G401 (cell line): ENCODE measurements at places on chromosomes 6 and 20.

DNA sequence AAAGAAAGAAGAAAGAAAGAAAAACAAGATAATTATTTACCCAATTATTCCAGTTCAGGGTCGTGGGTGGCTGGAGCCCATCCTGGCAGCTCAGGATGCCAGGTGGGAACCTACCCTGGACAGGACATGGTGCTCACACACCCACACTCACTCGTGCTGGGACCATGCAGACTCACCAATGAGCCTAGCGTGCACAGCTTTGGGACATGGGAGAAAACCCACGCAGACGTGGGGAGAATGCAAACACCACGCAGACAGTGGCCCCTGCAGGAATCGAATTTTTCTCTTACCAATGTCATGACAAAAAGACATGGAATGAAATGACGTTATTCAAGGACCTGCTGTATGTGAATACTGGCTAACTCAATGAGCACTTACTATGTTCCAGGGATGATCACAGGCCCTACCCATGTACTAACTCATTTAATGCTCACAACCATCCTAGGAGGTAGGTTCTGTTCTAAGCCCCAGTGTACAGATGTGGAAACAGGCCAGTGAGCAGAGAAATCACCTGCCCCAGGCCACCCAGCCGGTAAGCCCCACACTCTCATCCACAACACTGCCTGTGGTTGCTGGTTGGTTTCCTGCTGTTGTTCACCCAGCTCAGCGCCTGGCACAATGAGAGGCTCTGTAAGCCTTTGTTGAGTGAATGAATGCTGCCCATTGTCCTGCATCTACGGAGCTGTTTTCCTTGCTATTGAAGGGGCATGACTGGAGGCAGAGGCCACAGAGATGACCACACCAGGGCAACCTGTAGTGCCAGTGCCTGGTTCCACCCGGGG, 6.8 kb upstream of the PI16 start:
- DNase-seq = no peak

- DNase-seq = no peak
Measured at GRCh38 chr6:107122748-107123147, 7.4 kb upstream of the BEND3 start.

- DNase-seq = peak; percentile 72
Measured at GRCh38 chr6:154938221-154938580, 56.9 kb upstream of the TIAM2 start.

GRCh38 chr20:2101057-2101864, at the start of gene STK35:
Gene STK35, plus strand, starts transcription at chr20:2101827. Its CDS starts 55 bp downstream, at chr20:2101882.
- no peak for DNase-seq

- DNase-seq = no peak
Measured at GRCh38 chr20:60313614-60314013, 355.4 kb downstream of the CDH26 start.

GRCh38 chr20:29325304-29325640, 1932.2 kb upstream of the DEFB115 start:
- no peak for DNase-seq

GRCh38 chr20:49521356-49521755, 38.9 kb upstream of the KCNB1 start:
- no peak for DNase-seq

DNA sequence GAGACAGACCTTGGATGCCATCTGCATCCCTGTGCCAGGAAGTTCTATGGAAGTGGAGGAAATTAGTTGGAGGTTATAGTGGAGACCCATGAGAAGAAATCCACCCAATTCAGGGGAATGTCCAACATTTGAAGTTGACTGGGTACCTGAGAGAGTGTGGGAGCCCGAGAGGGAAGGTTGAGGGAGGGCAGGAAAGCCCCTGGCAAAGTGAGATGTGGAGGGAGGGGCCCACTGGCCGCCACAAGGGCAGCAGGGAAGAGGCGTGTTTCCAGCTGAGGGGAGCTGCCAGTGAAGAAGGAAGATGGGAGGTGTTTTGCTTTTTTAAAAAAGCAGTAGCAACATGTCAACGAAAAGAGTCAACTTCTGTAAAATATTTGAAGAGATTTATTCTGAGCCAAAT, 16.3 kb upstream of the SERPINB9 start:
- DNase-seq = no peak

- peak; percentile 77 for DNase-seq
Measured at GRCh38 chr20:1437235-1437904, 29.3 kb downstream of the NSFL1C start.

- DNase-seq = no peak
Measured at GRCh38 chr6:4125933-4126864, 9.2 kb downstream of the ECI2 start.

- no peak for DNase-seq
Measured at GRCh38 chr6:87706187-87706966, 4.3 kb upstream of the AKIRIN2 start.

GRCh38 chr20:53990768-53991450, 79.5 kb downstream of the BCAS1 start:
- DNase-seq = no peak
